ENCODE measurements at places on chromosomes 11 and 22. TPM values are rescaled to one million over a fixed set of nuclear protein-coding genes. Genes with fewer than 3 reads are reported as not detected.

- DNase-seq: peak; percentile 55
These were observed 45.8 kb upstream of the TH start for GRCh38 chr11:2217211-2218030.

DNA sequence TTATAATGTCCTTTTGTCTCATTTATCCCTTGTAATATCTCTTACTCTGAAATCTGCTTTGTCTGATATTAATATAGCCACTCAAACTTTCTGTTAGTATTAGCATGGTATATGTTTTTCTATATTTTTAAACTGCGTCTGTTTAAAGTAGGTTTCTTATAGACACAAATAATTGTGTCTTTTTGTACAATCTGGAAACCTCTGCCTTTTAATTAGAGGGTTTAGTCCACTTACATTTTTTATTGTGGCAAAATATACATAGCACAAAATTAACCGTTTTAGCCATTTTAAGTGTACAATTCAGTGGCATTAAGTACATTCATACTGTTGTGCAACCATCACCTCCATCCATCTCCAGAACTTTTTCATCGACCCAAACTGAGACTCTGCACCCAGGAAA, 28.6 kb downstream of the PARVG start:
- no peak for DNase-seq

- DNase-seq: no peak
These were observed 98.5 kb upstream of the SLC22A12 start for GRCh38 chr11:64492561-64492960.

The TMEM191C gene
- total RNA-seq: 0.51 TPM

Measured in pancreas (tissue), 10 donors.